Activated CD4-positive, alpha-beta memory T cell treated with anti-CD3 and anti-CD28 coated beads for 36 hours (primary cell): ENCODE measurements at places on chromosomes 16 and 17. TPM values are rescaled to one million over a fixed set of nuclear protein-coding genes. Genes with fewer than 3 reads are reported as not detected.

DNA sequence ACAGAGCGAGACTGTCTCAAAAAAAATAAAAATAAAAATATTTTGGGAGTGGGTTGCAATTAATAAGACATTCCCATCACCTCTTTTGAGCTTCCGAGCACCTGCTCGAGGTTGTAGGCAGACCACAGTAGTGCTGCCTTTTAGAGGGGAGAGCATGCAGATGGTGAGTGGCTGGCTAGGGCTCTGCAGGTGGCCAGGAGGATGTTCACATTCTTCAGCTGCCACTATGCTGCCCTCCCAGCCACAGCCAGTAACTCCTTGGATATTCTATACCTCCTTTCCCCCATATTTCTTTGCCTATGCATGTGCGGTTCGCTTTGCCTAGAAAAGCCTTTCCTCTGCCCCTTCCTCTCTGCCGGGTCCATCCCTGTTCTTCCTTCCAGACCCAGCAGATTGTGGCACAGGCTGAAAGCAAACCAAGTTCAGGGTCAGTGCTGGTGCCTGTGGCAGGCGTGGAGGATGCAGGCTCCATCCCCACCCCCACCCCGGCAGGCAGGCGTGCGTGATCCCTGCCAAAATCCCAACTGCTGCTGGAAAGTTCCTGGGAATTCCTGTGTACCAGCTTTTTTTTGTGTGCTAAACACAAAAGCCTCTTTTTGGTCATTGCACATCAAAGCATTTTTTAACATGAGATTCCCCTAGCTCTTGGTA lies 33.8 kb upstream of the CMIP start:
- DNase-seq = no peak

KRT20 gene
- total RNA-seq = not detected

DNA sequence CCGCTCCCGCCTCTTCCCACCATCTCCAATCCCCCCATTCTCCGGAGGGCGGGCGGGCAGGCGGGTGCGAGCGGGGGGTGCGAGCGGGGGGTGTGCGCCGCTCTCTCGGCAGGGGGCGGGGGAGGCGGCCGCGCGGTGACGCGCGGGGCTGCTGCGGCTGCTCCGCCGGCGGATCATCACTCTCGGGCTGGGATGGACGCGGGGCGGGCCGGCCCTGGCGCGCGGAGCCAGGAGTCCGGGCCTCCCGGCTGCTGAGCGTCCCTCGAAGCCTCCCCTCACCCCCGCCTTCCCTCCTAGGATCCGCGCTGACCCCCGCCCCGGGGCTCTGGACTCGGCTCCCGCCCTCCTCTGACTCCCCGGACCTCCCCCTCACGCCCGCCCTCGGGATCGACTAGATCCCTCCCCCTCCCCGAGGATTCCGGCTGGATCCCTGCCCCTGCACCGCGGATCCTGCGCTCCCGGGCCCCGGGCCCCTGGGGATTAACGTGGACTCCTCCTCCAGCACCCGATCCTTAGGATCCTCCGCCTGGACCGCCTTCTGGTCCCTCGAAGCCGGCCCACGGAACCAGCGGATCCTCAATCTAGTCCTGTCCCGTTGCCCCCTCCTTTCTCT lies 946 bp upstream of the TMEM256 start:
- peak; percentile 78 for DNase-seq

NOS2 gene
- total RNA-seq = not detected

CAMKK1 gene
- 3.9 TPM for total RNA-seq

C16orf89 gene
- total RNA-seq = not detected

DNA sequence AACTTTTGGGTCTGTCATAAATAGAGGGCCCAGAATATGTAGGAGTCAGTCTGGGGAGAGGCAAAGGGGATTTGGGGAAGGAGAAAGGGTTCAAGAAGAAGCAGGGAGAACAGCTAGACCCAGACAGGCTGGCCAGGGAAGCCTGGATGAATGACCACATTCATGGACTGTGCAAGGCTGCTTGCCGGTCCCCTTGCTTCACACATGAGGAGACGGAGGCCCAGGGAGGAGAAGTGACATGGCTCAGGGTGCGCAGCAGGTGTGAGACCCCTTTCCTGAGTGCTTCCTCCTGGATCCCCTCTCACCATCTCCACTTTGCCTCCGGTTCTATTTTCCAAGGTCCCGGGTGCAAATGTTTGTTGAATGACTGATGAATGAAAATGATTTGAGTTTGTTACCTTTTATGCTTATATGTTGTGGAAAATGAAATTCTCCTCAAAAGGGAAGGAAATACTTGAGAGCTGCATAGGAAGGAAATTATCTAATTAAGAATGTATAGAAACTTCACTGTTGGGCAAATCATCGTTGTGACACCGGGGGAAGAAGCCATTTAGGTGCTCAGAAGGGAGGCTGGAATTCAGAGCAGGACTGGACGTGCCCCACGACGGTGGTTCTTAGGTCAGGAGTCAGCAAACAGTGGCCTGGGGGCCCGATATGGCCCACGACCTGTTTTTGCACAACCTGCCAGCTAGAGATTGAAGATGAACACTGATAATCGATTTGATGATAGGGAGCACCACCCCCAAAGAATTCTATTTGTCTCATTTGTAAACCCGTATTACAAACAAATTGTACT lies 559 bp downstream of the ITGAM start:
- DNase-seq = no peak

GRCh38 chr17:66637491-66637890 lies 197.4 kb upstream of the CACNG5 start:
- no peak for DNase-seq

NLRC5 gene
- total RNA-seq = 167 TPM

DNA sequence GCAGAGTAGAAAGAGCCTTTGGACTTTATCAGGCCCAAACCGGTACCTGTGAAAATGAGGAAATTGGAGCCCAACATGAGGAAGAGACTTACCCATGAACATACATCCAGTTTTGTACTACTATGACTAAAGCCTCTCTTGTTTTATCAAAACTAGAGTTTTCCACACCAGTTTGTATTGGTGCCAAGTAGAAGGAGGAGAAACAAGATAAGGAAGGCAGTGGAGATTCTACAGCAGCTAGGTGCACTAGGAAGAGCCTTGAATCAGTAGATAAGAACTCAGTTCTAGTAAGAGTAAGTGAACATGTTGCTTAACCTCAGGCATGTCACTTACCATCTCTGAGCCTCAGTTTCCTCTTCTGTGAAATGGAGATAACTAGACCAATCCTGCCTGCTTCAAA lies 13.7 kb upstream of the TMEM132E start:
- no peak for DNase-seq

PRDM7 gene
- not detected for total RNA-seq
